ENCODE measurements at places on chromosomes 11 and 22.

GRCh38 chr22:17792854-17793434 is 18.7 kb upstream of the BID start:
- DNase-seq, result no peak

DNA sequence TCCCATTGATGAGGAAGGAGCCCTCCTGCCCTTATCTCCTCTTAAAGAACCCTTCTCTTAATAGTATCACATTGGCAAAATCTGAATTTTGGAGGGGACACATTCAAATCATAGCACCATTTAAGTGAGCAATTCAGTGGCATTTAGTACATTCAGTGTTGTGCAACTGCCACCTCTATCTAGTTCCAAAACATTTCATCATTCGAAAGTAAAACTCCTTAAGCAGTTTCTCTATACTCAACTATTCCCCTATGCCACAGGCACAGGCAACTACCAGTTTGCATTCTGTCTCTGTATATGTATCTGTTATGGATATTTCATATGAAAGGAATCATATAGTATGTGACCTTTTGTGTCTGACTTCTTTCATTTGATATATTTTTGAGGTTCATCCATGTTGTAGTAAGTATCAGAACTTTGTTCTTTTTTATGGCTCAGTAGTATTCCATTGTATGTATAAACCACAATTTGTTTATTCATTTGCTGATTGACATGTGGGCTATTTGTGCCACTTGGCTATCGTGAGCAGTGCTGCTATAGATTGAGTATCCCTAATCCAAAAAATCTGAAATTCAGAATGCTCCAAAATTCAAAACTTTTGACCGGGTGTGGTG is 22.9 kb downstream of the FAR1 start:
- DNase-seq, result no peak

- DNase-seq, result no peak
Measured at GRCh38 chr11:134395002-134395401, 17.0 kb downstream of the B3GAT1 start.

- no peak for DNase-seq
Measured at GRCh38 chr11:12448131-12448939, 71.0 kb downstream of the PARVA start.

DNA sequence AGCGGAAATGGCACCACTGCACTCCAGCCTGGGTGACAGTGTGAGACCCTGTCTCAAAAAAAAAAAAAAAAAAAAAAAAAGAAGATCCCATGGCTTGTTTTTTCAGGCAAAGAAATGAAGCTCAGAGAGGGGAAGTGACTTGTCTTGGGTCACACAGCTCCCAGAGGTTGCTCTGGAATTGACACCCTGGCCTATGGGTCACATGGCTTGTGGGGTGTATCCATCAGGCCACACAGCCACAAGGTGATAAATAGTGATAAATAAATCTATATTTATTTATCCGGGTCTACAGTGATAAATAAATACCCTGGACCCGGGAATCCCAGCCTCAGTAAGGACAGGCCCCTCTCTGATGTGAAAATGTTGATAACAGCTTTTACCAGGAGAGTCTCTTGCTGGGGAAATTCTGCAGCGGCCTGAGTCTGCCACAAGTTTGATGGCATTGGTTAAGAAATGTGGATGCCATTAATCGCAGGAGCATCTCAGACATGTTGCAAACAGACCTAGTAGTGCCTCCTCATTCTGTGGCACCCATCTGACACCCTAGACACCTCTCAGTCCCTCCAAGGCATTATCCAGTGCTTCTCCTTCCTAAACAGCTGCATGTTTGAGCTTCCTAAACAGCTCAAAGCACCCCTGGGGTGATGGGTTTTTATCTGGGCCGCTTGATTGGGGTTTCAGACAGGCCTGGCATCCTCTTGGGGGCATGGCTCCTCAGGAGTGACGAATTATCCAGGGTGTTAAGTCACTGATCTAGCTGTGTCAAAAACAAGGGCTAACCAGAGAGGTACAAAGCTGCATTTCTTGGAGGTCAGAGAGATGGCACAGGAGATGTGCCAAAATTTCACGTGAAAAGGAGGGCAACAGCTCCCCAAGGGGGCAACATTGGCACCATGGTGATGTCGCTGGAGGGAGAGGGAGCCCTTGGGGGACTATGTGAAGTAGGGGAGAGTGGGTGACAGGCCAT is 1.9 kb upstream of the EMID1 start:
- no peak for DNase-seq

DNA sequence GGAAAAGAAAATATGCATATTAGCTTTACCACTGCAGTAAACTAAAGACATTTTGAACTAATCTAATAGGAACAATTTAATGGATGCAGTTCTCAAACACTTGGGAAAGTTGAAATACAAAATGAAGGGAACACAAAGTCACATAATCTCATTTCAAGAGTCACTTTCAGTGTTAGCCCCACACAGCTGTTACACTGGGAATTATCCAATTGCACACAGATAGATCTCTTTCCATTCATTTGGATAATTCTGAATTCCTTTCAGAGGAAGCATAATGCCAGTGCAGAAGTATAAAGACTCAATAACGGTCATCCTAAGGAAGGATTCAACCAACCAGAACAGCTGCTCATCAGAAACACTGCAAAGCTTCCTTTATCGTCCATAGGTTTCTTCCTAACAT is 173.3 kb downstream of the GRIA4 start:
- DNase-seq, result no peak

- DNase-seq, result no peak
Measured at GRCh38 chr11:3958281-3958680, 102.8 kb downstream of the STIM1 start.

DNA sequence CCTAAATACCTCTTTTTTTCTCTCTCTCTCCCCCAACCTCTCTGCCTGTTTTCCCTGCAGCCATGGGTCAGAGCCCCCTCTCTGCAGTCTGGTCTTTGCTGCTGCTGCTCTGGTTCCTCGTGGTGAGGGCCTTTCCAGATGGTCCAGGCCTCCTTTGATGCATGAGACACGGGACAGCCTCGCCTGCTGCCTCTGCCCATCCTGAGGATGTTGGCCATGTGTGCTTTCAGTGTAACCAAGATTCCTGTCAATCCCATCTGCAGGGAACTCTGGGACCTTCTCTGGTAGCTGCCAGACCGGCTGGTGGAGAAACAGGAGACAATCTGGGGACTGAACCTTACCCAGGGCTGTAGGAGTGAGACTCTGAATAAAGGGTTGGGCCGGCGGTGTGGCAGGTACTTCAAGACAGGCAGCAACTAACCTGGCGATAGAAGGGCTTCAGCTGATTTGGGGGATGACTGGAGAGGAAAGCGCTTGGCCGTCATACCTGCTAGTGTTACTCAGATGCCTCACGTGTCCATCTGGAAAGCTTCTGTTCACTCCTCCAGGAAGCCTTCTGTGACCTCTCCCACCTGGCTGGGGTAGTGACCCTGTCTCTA is 7.1 kb downstream of the CHRNA10 start:
- DNase-seq, result no peak

- DNase-seq, result peak; percentile 11
Measured at GRCh38 chr22:21043860-21044535, 1.7 kb upstream of the LRRC74B start.

DNA sequence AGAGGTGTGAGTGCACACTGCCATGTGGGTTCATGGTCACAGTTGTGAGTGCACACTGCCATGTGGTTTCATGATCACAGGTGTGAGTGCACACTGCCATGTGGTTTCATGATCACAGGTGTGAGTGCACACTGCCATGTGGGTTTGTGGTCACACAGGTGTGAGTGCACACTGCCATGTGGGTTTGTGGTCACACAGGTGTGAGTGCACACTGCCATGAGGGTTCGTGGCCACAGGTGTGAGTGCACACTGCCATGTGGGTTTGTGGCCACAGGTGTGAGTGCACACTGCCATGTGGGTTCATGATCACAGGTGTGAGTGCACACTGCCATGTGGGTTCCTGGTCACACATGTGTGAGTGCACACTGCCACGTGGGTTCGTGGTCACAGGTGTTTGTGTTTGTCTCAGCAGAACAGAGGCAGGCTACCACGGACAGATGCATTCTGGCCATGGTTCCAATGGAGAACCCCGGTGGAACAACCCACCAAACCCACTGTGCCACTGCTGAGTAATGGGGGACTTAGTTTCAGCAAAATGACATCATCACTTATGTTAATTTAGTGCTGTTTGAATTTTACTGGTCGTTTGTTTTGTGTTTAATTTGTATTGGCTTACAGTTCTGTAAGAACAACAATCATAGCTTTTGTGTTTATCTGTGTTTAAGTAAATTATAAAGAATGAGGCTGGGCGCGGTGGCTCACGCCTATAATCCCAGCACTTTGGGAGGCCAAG is 57.2 kb downstream of the RPS6KA4 start:
- DNase-seq, result no peak

- peak; percentile 36 for DNase-seq
Measured at GRCh38 chr11:101860696-101861427, 53.9 kb upstream of the CEP126 start.
